Left lung (tissue), 14 donors: ENCODE measurements at places on chromosomes 5 and 9. TPM values are rescaled to one million over a fixed set of nuclear protein-coding genes. Genes with fewer than 3 reads are reported as not detected.

Gene TTC1
- polyA plus RNA-seq, result 53.8 TPM

Gene PCDHB12
- 6.8 TPM for polyA plus RNA-seq

DNA sequence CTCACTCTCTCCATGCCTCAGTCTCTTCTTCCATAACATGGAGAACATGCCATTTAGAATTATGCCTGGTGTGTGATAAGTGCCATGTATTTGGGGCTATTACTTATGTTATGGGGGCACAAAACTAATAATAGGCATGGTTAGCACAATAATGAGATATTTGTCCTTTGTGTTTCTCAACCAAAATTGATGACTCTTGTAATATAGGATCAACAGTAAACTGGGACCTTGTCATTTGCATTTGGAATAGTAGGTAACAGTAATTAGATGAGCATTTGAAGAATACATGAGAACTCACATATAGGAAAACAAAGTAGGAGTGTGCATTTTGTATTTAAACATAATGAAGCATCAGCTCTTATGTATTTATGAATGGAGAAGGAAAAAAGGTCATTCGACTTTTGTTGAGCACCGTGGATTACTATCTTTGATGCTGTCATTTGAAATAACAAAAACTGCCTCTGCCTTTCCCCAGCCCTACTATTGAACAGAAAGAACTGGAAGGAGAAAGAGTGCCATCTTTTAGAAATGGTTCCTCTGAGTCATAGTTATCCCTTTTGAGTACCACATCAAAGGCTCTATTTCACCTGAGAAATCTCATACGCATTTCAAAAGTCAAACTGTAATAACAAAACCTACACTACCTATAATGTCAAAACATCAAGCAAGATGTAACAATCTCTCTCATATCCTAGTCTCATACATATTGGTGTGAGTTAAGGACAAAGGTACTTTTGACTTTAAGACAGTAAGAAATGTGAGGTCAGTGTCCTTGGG, 655.2 kb downstream of the PDE4D start:
- DNase-seq, result no peak

GRCh38 chr9:107312376-107313050, 29.4 kb downstream of the RAD23B start:
- peak; percentile 31 for DNase-seq

- DNase-seq, result no peak
Measured at GRCh38 chr5:18970000-18970399, 1018.0 kb downstream of the CDH18 start.

DNA sequence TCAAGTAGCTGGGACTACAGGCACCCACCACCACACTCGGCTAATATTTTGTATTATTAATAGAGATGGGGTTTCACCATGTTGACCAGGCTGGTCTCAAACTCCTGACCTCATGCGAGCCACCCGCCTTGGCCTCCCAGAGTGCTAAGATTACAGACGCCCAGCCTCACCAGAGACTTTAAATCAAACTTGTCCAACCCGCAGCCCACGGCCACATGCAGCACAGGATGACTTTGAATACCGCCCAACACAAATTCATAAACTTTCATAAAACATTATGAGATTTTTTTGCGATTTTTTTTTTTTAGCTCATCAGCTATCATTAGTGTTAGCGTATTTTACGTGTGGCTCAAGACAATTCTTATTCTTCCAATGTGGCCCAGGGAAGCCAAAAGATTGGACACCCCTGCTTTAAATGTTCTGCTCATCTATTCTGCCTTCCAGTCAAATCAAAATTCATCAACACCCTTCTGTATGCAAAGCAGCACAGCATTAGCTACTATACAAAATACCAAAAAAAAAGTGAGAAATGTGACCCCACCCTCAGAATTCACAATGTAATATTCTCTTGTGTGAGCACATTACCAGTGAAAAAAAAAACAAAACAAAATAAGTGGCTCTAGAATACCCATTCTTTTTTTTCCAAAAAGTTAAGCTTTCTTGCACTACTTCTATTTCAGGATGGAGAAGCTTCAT, 42.7 kb upstream of the CDC42SE2 start:
- no peak for DNase-seq
